ENCODE measurements at places on chromosomes 3 and 15. TPM values are rescaled to one million over a fixed set of nuclear protein-coding genes. Genes with fewer than 3 reads are reported as not detected.

The ERICH6 gene
- 0.36 TPM for total RNA-seq

The FNDC3B gene
- 191 TPM for total RNA-seq

The DPPA2 gene
- not detected for total RNA-seq

The SMCO1 gene
- not detected for total RNA-seq

The ZNF80 gene
- not detected for total RNA-seq

The TMCC1 gene
- 68.0 TPM for total RNA-seq

The GABRR3 gene
- 0.10 TPM for total RNA-seq

The IQGAP1 gene
- 260 TPM for total RNA-seq
